Stimulated activated CD8-positive, alpha-beta memory T cell treated with anti-CD3 and anti-CD28 coated beads, Interleukin-7, amount 100 ng/mL, for 1 hour (primary cell): ENCODE measurements at places on chromosomes 2 and 18.

- no peak for DNase-seq
Measured at GRCh38 chr18:21741562-21742314, 1.1 kb downstream of the MIB1 start.

- DNase-seq: no peak
Measured at GRCh38 chr2:84481702-84482101, 22.6 kb upstream of the SUCLG1 start.

DNA sequence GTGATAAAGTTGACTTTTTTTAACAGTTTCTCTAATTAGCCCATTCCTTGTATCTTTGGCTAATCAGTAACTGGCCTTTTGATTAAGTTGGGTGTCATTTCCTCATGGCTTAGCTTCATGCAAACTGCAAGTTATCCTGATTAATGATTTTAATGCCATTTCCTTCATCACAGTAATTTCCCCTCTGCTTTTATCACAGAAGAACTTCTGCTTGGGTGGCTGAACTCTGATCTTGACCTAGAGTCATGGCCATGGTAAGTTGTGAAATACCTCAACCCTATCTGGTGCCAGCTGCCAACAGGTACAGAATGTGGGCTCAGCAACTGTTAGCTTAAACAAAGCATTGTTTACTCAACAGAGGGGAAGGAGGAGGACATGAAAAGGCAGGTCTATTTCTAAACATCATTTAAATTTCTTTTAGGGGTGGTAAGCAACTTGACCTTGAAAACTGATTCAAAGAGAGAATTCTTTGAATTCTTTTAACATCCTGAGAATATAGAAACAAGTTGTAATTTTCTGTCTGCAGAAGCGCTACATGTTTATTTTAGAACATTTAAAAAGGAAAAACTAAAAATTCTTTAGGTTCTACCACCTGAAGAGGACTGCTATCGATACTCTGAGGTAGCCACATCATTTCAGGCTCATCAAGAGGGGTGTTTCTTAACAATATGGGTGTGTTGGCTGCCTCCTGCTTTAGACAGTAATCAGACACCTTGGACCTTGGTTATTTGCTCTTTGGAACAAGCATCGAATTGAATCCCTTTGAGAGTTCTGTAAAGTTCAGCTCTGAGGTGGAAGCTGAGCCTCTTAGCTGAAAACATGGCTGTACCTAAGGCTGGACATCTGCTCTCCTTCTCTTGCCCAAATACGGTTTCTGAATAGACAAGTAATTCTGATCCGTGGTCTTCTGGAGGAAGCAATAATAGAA lies 39.7 kb downstream of the ANXA4 start:
- no peak for DNase-seq

GRCh38 chr2:215973954-215974699 lies 39.2 kb downstream of the MREG start:
- DNase-seq: no peak

DNA sequence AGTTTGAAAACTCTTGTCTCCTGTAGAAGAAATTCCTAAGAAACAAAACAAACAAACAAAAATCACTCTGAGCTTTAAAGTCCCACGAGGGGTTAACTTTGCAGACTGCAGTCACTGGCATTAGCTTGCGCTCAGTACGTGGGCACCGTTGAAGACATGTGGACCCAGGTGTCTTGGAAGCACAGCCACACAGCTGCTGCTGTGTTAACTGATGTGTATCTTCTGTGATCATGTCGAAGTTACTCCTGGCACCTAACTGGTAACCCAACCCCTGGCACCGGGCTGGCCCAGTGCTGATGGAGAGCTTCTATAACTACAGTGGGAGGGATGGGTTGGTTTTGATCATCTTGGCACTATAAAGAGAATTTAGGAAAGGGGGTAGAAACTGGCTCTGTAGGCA lies 51.6 kb upstream of the FHL2 start:
- DNase-seq: no peak

- no peak for DNase-seq
Measured at GRCh38 chr2:129726216-129726615, 253.2 kb upstream of the RAB6C start.

GRCh38 chr2:237561221-237561620 lies 5.2 kb upstream of the PRLH start:
- no peak for DNase-seq

DNA sequence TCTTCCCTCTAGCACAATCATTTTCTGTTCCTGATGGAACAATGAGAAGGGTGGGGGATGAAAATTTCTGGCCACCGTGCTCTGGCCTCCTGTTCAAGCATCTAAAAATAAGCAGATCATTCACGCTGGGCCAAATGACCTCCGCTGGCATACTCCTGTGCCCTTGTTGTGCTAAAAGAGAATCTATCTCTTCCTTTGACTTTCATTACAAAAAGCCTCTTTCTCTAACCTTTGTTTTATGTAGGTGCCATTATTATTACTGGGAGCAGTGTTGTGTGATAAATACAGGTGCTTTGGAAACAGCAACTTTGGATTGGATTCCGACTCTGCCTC lies 44.6 kb upstream of the B3GNT2 start:
- no peak for DNase-seq

DNA sequence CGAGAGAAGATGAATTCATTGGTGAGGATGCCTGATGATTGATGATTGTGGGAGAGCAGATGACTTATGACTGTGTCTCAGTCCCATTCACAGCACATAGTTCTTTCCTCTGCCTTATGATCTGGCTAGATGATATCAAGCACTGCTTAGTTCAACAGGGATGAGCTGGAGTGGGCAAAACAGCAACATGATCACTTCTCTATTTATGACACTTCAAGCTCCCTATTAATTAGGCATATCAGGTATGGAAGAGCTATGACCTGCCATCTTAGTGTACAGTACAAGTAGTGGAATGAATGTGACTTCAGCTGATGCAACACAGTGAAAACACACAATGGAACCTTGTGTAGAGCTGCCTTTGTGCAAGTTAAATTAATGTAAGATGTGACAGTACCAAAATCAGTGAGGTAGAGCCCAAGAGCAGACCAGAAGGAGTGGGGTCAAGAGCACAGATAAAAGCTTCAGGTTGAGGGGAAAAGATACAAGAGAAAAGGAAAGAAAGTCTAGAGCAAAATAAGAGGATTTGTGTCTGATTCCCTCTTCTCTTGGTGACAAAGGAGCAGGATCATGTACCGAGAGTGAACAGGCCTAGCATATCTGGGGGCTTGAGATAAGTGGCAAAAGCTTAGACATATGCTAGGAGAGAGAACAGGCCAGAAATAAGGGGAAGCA lies 93.0 kb upstream of the MYO3B start:
- DNase-seq: no peak
